ENCODE measurements at places on chromosomes 3 and 15.

GRCh38 chr3:87135412-87135811 lies 91.7 kb upstream of the CHMP2B start:
- no peak for DNase-seq

DNA sequence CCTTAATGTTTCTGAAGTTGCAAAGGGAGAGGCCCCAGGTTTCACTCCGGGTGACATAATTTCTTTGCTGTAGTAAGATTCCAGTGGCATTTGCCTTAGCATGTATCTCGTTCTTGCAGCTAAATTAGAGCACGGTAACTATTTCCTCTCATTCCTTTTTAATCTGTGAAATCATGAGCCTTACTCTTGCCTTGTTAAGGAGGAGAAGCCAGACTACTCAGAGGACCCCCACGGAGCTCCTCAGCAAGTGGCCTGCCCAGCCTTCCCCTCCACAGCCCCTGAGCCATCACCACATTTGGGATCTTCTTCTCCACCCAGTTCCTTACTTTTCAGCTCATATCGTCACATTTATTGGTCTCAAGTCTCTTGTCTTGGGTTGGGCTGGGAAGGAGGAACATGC lies 54.2 kb downstream of the ABHD2 start:
- DNase-seq = no peak

DNA sequence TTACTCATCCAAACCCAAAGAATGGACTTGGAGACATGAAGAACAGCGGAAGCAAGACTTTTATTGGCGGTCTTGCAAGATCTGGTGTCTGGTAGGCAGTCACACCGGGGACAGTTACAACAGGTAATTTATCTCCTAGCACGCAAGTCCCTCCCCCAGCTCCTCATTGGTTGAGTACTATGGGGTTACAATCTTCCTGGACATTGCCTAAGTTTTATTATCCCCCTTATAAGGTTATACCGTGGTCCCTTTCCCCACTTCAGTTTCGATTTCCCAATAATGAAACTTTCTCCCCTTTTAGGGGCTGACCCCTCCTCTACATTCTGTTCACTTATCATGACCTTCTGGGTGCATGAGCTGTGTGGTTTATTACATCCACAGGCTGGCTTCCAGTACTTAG lies 18.7 kb downstream of the ARL8B start:
- DNase-seq = no peak

GRCh38 chr15:37372064-37372463 lies 271.7 kb upstream of the MEIS2 start:
- DNase-seq = no peak

GRCh38 chr3:139122612-139123011 lies 77.9 kb upstream of the PRR23C start:
- DNase-seq = no peak

- no peak for DNase-seq
Measured at GRCh38 chr15:57892181-57892580, 173.3 kb downstream of the ALDH1A2 start.

- no peak for DNase-seq
Measured at GRCh38 chr3:117995842-117996437, 1038.7 kb downstream of the IGSF11 start.

DNA sequence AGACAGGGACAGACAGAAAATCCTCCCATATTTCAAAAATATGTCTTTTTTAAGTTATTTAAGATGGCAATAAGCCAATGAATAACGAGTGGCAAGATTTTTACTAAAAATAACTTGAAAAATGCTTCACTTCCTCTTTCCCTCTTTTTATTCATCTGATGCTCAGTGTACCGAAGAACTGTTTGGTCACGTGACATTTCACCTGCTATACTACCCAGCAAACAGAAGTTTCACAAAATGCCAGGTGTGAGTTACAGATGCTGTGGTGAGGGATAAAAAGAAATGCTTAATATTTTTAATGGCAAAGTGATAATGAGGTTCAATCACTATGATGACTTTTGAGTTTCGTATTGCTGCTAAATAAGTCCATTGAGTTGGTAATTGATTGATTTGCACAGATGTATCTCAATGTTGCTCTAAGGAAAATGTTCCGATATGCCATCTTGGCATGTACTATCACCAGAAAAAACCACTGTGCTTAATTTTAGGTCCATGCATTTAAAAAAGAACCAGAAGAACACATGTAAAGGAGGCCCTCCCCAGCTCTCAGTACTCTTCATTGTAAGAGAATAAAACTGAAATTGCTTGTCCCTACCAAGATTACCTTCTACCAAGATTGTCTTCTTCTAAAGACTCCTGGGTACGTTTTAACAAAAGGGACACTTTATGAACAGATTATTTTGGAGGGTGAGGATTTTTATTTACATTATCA lies 26.0 kb upstream of the SEC62 start:
- DNase-seq = no peak

GRCh38 chr3:193446965-193447602 lies 68.5 kb upstream of the ATP13A5 start:
- DNase-seq = no peak

GRCh38 chr15:40092979-40093869 lies 15.5 kb downstream of the BMF start:
- no peak for DNase-seq

- DNase-seq = peak; percentile 67
Measured at GRCh38 chr3:124928333-124929202, 6.0 kb downstream of the MUC13 start.

DNA sequence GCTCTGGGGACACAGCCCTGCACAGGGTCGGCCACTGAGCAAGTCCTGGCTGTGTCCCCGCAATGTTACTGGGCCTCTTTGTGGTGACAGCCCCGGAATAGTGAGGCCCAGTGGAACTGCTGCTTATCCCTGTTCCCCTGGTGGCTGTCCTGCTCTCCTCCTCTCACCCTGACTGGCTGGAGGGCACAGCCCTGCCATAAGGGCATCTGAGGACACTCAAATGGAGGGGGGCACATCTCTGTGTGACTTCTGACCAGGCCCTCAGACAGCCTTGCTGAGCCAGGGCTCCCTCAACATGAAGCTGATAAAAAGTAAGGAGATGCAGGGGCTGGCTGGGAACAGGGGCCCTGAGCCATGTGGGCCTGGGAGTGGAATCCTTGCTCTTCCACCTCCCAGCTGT lies 127.4 kb upstream of the ATP2B2 start:
- no peak for DNase-seq

DNA sequence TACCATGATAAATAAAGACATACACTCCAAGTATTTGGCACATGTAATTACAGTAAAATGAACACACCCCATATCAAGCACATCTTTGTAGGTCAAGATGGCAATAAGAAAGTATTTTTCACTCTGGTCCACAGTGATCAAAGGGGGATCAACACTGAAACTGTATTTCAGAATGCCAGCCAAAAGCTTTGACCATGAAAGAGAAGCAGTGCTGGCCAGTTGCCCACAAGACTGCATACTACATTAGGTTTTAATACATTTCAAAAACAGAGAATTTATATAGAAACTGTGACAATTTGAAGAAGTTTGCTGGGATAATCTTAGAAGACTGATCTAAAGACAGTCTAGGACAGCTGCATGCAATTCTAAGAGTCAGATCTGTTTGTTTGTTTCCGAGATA lies 1035.3 kb downstream of the FHIT start:
- DNase-seq = no peak

DNA sequence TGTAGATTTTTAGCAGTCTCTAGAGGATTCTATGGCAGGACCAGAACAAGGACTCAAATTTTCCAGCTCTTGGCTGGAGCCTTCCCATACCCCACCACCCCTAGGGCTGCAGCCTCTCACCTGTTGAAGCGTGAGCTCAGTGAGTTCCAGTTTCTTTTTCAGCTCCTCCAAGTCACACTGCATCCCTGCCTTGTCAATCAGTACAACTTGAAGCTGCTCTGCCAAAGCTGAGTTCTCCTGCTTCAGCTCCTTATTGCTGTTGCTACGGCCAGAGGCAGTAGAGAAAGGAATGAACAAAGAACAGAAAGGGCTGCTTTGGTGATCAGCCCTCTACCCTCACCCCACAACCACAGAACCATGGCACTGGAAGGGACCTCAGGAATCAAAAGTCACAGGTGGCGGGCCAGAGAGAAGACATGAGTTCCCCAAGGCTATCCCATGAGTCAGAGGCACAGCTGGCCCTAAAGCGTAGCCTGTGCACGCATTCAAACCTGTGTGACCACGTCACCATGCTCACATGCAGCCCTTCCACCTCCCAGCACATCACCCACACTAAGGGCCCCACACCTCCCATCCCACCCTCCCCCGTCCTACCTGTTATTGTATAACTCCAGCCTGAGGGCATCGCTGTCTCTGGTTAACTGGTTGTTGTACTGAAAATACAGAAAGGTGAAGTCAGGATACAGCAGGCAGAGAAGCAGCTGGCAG lies 83.3 kb upstream of the C2CD4B start:
- no peak for DNase-seq

DNA sequence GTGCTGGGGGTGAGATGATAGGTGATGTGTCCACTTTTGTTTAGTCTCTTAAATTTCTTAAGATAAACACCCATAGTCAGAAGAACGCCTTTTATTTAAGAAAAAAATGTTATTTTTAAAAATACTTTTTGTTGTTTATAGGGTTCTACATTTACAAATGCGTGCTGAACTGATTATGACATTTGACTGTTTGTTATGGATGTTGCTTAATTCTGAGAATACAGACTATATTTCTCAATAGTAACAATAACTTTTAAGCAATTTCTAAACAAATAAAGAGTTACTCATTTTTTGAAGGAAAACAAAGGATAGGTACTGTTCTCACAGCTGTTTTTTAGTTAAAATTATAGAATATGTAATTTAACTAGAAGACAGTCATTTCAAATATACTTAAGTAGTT lies 249.9 kb upstream of the GBE1 start:
- DNase-seq = no peak

DNA sequence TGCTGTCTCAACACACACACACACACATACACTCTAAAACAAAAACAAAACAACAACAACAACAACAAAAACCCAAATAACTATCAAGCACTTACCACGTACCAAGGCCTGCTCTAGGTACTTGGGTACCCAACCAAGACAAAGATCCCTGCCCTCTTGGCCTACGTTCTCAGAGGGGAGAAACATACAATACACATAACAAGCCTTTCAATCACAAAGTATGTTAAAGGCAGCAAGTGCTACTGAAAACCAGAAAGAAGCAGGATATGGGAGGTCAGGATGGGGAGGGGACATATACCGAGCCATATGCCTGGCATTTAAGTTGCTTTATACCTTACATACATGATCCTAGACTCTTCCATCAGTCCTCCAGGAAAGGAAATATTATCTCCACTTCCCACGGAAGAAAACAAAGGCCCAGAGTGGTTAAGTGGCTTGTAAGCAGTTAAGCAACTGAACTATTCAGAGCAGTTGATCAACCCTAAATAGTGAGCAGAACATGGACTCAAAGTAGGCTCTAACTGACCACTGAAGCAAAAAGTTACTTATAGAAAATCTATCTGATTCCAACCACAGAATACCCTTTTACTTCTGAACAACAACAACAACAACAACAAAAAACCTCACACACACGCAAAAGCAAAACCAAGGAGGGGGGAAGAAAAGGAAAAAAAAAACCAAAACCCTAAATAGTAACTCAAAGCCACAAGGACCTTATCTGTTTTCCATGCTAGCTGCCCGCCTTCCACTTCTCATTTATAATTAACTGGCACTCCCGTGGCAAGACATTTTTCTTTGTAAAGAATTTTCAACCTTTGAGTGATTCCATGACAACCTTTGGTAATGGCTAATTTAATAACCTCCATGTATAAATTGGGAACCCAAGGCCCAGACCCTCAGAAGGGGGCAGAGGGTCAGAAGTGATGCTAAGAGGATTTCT lies 21.0 kb downstream of the PRICKLE2 start:
- DNase-seq = no peak

GRCh38 chr15:66642514-66642913 lies 59.5 kb upstream of the SMAD6 start:
- no peak for DNase-seq

- no peak for DNase-seq
Measured at GRCh38 chr3:79415356-79415755, 352.4 kb downstream of the ROBO1 start.

DNA sequence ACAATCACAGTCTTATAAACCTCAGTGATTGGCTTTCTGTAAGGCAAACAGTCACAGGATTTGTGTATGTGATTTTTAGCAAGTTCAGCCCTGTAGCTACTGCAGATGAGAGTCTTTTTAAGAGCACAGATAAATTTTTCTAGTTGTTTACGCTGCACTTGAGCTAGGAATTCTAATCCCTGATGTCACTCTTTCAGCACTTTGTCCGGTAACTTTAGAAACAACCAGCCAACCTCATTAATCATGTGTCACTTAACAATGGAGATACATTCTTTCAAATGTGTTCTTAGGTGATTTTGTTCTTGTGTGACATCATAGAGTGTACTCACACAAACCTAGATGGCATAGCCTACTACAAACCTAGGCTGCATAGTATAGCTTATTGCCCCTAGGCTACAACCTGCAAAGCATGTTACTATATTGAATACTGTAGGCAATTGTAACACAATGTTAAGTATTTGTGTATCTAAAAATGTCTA lies 36.8 kb upstream of the GOLGA6L2 start:
- peak; percentile 72 for DNase-seq

- peak; percentile 47 for DNase-seq
Measured at GRCh38 chr15:74252291-74252690, 16.2 kb downstream of the CCDC33 start.

DNA sequence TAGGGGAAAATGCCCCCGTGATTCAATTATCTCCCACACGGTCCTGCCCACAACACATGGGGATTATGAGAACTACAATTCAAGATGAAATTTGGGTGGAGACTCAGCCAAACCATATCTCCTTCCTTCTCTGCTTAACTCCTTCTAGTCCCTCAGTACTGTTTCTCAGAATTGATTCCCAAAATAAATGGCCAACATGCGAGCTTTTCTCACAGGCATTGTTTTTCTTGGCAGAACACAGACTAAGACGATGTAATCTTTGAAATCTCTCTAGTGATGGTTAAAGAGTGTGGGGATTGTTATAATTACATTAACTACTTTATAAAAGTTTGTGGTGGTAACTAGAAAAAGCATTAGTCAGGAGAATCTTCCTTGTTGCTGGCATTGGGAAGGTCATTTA lies 366.5 kb downstream of the LPP start:
- DNase-seq = no peak

- peak; percentile 46 for DNase-seq
Measured at GRCh38 chr15:43316016-43316970, 14.1 kb downstream of the LCMT2 start.

GRCh38 chr15:52309154-52309548 lies 13.5 kb upstream of the MYO5C start:
- DNase-seq = no peak

- DNase-seq = no peak
Measured at GRCh38 chr3:14803101-14803980, 15.4 kb upstream of the FGD5 start.

DNA sequence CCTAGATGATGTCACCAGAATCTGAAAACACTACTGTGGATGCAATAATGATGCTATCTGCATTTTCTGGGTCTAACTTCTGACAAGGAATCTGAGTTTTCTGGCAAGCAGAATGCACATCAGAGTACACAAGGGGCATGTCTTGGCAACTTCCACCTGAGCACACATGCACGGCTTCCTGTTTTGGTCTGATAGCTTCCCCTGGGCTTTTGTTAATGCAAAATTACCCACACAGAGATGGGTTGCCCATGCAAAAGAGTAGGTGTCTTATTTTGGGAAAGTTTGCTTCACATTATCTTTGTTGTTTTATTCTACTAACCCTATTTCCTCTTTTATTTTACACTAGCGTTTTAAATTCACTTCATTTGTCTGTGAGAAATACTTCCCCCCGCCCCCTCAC lies 74.2 kb upstream of the SATB1 start:
- no peak for DNase-seq

All from cardiac muscle cell (in vitro differentiated cells and primary cell).